ENCODE measurements at places on chromosomes 13 and 19.
A peak's percentile ranks its signal among the peaks of the same experiment; 100 is the strongest.

DNA sequence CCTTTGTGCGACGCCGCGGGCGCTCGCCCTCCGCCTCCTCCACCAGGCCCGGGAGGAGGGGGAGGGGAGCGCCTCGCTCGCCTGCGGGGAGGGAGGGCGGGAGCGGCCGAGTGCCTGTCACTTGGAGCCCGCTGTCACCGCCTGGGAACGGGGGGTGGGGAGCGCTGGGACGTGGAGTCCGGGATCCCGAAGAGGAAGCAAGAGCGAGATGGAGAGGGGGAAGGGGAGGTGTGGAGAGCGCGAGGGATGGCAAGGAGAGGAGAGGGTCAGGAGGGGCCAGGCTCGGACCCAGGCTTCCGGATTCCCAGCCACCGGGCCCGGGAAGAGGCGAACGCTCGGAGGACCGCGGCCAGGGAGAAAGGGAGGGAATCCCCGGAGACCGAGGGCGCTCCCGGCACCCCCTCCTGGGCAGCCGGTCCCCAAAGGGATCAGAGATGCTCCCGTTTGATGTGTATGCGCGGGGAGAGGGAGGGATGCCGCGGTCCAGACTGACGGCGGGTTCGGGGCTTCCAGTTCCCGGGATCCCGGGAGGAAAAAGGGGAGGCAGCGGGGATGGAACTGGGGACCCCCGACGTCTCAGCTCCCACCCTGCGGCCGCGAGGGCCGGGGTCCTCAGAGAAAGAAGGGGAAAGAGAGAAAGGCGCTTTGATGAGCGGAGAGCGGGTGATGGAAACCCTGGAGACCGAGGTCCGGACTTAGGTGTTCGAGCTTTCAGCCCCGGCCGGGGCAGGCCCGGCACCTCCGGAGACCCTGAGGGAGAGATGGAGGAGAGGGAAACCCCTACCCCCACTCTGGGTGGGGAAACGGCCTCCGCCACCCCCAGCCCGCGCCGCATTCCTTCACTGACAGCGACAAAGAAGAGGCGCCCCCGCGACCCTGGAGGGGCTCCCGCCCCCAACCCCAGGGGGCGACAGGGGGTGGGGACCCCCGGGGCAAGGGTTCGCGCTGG lies 4.7 kb upstream of the DPF1 start:
- no peak for DNase-seq

DNA sequence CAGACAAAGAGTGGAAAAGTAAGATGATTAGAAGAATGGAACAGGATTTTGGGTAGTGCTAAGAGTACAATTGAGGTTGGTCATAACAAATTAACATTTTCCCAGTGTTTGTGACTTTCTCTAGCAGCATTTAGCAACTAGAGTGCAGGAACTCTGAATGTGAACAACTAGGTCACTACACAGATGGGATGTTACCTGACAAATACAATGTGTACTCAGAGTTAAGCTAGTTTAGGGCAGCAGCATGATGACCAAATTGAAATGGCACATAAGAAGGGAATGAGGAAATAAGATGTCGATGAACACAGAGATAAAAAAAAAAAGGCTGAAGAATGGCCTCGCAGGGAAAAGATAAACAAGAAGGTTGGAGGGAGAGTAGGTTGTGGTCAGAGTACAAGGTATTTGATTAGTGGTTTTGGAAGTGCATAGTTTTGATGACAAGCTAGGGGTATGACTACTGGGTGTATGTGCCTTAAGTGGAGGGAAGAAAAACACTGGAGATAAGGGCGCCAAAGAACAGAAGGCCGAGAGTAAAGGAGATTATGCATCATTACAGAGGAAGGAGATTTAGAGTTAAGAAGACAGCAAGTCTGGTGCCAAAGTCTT lies 381.1 kb downstream of the FGF14 start:
- DNase-seq = no peak

DNA sequence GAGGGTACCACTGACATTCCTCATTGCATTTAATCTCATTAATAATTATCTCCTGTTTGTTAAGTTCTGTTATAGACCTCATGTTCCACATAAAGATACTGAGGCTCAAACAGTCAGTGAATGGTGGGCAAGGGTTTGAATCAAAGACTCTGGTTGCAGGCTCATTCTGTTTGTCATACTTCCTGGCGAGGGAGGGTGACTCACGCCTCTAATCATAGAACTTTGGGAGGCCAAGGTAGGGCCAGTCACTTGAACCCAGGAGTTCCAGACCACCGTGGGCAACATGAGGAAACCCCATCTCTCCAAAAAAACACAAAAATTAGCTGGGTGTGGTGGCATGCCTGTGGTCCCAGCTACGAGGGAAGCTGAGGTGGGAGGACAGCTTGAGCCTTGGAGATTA lies 220.7 kb upstream of the MIR17HG start:
- DNase-seq = no peak

- no peak for DNase-seq
These were observed 4.2 kb upstream of the RGL3 start for GRCh38 chr19:11423164-11423790.

- DNase-seq = peak; percentile 59
These were observed 6.3 kb downstream of the ERICH4 start for GRCh38 chr19:41449079-41449864.

DNA sequence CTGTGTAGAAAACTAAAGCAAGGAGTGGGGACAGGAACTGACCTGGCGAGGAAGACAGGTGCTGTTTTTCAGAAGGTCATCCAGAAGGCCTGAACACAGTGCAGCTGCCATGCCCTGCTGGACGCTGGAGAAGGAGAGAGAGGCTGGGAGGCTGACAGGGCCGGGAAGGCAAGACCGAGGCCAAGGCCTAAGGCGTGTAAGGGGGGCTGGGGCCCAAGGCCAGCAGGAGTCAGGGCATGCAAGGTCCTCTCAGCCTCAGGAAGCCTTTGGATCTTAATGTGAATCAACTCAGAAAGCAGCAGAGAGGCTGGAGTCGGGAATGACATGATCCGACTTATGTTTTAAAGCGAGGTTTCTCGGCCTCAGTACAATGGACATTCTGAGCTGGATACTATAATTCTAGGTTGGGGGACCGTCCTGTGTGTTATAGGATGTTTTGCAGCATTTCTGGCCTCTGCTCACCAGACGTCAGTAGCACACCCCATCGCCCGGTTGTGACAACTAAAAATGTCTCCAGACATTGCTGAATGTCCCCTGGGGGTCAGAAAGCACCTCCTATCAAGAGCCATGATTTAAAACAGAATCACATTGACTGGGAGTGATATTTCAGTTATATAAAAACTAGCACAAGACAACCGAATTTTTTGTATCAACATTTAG lies 530.4 kb downstream of the MYO16 start:
- no peak for DNase-seq

DNA sequence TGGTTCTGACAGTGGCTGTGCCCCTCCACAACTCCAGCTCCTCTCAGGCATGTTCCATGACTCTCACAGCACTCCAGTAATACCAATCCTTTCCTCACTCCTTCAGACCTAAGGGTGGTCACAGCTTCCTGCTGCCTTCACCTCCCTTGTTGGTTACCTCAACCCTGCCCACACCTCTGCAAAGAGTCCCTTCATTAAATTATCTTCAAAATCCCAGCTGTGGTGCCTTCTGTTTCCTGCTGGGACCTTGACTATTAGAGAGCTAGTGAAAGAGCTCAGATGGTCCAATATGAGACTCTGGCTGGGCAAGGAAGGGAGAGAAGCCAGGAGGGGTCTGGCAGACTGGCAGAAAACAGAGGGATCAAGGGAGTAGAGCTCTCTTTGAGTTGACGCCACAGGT lies 26.1 kb downstream of the DEDD2 start:
- no peak for DNase-seq
